ENCODE measurements at places on chromosomes 3 and 15.

- no peak for DNase-seq
Measured at GRCh38 chr3:51681453-51681852, 10.4 kb downstream of the TEX264 start.

DNA sequence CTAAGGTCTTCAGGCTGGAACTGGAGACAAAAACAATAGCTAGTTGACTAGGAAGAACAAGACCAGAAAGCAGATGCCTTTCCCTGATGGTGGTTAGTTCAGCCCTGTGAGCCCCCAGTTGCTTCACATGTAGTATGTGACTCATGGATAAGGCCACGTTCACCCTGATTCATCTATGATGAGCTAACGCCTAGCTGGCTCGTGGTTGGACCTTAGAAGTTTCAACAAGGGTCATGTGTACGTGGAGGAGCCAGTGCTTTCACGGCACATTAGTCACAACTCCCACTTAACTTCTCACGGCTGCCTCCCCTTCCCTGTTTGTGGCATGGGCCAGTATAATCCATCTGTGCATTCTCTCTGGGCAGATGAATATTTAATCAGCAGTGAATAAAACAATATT lies 20.6 kb downstream of the COL8A1 start:
- DNase-seq = no peak

GRCh38 chr15:73755481-73755880 lies 2.3 kb upstream of the INSYN1 start:
- no peak for DNase-seq

- DNase-seq = no peak
Measured at GRCh38 chr3:55556619-55557537, 69.8 kb upstream of the WNT5A start.

DNA sequence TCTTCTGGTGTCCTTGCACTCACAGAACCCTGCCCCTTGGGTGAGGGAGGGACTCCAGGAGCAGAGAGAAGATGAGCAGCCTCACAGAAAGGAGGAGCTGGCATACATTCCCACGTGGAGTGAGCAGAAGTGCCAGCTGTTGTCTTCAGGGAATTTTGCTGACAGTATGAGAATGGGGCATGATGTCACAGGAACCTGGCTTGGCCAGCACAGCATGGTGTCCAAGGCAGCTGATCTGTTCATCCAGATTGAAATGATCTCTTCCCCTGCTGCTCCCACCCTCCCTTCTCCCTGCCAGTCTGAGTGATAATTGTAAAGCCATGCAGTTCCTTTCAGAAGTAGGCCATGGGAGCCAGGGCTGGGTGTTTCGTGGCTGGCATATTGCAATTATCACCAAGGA lies 53.3 kb downstream of the GJD2 start:
- DNase-seq = no peak

DNA sequence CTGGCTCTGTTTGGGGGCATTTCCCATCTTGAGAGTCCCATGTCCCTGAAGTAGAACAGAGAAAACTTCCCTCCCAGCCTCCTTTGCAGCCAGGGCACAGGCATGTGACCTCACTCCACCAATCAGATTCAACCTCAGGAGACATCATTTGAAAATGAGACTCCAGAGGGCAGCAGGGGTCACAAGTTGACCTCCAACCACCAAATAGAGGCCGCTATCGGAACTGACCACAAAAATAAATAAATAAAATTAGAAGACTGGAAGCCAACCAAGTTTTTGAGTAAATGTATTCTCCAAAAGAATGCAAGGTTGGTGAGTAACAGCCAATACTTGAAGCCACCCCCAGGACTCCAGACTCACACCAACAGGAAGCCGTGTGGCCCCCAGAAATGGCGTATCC lies 106.5 kb downstream of the CHSY1 start:
- DNase-seq = no peak

- no peak for DNase-seq
Measured at GRCh38 chr15:62505762-62506161, 340.7 kb upstream of the C2CD4B start.

All from effector CD8-positive, alpha-beta T cell (primary cell).